ENCODE measurements at places on chromosomes 16 and 17.

DNA sequence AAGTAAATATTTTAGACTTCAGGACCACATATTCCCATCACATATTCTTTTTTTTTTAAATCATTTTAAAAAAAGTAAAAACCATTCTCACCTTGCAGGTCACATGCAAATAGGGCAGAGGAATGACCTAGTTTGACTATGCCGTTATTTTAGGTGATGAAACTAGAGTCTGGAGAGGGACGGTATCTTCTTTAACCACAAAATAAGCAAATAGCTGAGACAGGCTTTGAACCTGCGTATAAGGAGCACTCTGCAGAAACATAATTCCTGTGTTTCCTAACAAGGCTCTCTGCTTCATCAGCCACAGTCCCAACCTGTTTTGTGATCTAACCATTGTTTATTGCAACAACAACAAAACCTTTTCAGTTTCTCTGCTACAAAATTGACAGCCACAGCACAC, 121.5 kb downstream of the PCTP start:
- DNase-seq, result no peak

- DNase-seq, result no peak
Observed at GRCh38 chr17:42010898-42011516, 6.2 kb downstream of the DNAJC7 start.

GRCh38 chr17:32311028-32311536, 30.9 kb downstream of the C17orf75 start:
- DNase-seq, result no peak

GRCh38 chr17:63540590-63540989, 9.7 kb upstream of the DCAF7 start:
- DNase-seq, result no peak

GRCh38 chr16:78770353-78771091, 671.1 kb downstream of the WWOX start:
- DNase-seq, result peak; percentile 75

GRCh38 chr17:11121341-11121985, 119.5 kb upstream of the SHISA6 start:
- DNase-seq, result no peak

- DNase-seq, result no peak
Observed at GRCh38 chr16:1997494-1998359, 8.0 kb downstream of the SYNGR3 start.

DNA sequence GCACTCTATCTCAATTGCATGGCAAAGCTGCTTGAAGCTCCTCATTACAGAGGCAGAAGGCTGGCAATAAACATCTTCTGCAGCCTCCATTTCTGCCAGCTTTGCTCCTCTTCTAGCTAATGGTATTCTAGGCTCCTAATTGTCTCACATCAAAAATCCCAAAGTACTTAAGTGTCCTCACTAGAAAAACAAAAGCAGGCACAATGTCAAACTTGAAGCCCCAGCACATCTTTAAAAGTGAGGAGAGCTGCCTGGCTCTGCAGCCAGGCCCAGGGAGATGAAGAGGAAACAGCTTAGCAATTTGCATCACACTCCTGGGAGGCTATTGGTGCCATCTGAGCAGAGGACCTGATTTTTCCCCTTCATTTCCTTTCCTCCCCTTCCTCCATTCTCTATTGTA, 197.1 kb downstream of the KCNJ2 start:
- DNase-seq, result no peak

DNA sequence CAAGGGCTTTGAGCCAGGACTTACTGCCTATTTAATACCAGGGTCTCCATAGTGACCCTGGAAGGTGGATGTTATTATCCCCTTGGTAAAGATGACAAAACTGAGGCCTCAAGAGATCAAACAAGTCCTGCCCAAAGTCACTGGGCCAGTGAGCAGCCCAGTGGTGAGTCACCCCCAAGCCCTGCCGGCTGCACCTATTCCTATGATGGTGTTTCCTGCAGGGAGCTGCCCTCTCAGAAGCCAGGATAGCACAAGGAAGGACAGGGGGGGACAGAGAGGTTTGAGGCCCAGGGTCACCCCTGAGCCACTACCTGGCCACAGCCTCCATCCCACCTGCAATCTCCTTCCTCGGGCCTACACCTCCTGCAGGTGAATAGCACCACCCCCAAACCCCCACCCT, 90.9 kb downstream of the SDK2 start:
- no peak for DNase-seq

DNA sequence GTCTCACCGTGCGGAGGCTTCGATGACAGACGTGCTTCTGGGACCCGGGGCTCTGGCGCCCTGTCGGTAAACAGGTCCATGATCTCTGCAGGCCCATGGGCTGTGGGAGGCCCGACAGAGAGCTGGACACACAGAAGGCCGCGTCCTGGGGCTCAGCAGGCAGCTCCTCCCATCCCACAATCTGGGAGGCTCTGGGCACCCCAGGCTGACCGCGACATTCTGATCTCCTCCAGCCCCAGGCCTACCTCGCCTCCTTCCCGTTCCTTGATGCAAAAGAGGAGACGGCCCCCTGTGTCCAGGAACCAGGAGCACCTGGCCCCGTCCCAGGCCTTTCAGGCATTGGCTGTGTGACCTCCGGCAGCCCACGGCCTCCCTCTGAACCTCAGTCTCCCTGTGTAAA, 23.3 kb downstream of the TRARG1 start:
- no peak for DNase-seq

DNA sequence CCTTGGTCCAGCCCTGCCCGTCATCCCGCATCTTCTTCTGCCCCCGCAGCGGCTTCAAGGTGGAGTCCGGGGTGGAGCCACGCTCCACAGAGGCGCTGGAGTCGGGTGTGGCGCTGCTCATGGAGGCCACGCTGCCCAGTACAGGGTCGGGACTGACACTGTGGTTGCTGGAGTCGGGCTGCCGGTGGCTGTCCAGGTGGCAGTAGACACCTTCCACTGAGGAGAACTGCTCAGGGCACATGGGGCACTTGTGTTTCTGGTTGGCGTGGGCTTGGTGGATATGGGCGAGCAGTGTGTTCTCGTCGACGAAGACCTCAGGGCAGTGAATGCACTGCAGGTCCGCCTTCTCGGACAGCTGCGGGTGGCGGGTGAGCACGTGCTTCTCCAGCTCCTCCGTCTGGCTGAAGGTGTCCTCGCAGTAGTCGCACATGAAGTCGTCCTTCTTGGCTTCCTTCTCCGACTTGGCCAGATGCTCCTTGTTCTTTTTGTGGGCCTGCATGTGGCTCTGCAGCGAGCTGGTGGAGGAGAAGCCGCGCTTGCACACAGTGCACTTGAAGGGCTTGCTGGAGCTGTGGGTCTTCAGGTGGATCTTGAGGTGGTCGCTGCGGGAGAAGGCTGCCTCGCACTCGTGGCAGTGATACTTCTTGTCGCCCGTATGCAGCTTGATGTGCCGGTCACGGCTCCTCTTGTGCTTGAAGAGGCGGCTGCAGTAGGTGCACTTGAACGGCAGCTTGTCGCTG, 217.8 kb downstream of the ZNF423 start:
- DNase-seq, result no peak

DNA sequence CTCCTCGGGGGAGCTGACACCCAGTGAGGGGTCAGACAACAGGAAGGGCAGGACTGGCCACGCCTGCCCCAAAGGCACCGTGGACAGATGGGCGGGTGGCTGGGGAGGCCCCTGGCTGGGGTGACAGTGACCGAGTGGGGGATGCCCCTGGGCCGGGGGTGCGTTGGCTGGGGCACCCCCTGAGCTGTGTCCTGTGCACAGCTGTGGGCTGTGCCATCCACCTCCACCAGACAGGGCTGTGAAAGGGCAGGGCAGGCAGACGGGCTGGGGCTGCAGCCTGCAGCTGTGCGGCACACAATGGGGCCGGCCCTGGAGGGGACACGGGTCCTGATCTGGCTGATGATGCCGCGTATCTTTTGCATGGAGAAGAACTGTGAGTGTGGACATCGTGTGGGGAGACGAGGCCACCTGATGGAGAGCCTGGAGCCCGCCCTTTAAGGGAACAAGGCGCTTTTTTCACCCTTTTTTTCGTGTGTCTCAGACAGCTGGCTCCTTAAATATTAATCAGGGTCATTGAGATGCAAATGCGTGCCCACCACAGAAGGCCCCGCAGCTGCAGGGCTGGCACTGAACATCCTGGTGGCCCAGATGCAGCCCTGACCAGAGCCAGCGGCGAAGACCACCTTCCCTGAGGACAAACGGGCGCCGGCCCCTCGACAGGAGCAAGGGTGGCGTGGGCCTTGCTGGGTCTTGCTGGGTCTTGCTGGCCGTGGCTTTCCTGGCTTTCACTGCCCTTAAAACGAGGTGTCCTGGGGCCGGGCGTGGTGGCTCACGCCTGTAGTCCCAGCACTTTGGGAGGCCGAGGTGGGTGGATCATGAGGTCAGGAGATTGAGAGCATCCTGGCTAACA, 42.4 kb upstream of the GNG13 start:
- no peak for DNase-seq

- DNase-seq, result no peak
Observed at GRCh38 chr16:10608687-10609401, 28.4 kb upstream of the EMP2 start.

GRCh38 chr17:67013891-67014290, 30.5 kb upstream of the CACNG1 start:
- DNase-seq, result no peak

DNA sequence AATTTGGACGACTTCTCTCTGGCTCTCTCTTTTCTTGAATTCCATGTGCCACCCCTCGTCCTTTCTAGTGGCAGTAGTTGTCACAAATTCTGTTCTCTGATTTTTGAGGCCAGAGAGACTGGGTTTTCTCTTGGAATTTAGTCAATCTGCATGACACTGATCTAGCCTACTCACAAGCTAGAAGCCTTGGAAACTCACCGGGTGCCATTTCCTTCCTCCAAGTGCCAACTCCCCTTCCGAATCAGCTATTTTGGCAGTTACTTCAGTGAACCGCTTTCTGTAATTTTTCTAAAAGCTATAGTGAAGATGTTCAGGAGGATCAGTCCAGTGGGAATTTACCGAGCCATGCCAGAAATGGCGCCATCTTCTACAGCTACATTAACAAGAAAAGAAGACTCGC, 228.9 kb downstream of the PMP22 start:
- DNase-seq, result no peak

- DNase-seq, result peak; percentile 19
Observed at GRCh38 chr16:23509782-23510163, 521 bp downstream of the GGA2 start.

GRCh38 chr17:67392111-67392510, 15.0 kb downstream of the PITPNC1 start:
- DNase-seq, result no peak

- no peak for DNase-seq
Observed at GRCh38 chr16:16991711-16992110, 479.0 kb downstream of the XYLT1 start.

DNA sequence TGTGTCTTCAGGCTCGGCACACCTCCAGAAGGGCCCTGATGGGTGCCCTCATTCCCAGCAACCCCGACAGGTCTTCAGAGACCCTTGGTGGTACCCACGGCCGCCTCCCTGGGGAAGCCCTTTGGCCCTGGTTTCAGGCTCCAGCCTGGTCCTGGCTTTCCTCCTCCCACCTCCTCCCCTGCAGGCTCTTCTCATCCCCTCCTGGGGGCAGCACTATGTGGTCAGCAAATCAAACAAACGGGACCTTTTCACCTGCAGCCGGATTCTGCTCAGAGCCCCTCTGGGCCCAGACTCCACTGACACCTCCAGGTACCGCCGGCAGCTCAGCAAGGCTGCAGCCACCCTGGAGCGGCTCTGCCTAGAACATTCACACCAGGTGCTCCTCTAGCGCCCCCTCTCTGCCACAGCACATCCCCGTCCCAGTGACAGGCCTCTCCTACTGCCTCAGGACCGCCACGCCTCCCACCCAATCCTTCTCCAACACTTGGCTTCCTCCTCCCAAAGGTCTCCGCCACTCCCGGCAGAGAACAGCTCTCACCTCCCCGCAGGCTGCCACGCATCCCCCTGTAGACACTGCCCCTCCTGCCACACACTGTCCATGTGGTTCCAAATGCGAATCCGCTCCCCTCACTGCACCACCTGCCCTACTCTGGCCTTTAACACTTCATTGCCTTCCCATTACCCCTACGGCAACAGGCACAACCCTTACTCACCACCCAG, 12.0 kb downstream of the CORO7 start:
- no peak for DNase-seq

DNA sequence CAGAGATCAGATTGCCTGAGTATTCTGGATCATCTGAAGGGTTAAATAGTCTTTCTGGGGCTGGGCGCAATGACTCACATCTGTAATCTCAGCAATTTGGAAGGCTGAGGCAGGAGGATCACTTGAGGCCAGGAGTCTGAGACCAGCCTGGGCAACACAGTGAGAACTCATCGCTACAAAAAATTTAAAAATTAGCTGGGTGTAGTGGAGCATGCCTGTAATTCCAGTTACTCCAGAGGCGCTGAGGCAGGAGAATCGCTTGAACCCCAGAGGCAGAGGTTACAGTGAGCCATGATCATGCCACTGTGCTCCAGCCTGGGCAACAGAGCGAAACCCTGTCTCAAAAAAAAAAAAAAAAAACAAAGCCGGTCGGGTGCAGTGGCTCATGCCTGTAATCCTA, 15.7 kb downstream of the MVP start:
- no peak for DNase-seq

- DNase-seq, result peak; percentile 61
Observed at GRCh38 chr16:82229800-82230619, 60.0 kb upstream of the MPHOSPH6 start.

- no peak for DNase-seq
Observed at GRCh38 chr17:47239619-47239966, 14.0 kb upstream of the ITGB3 start.

- DNase-seq, result no peak
Observed at GRCh38 chr16:4265676-4266075, 7.1 kb downstream of the TFAP4 start.

DNA sequence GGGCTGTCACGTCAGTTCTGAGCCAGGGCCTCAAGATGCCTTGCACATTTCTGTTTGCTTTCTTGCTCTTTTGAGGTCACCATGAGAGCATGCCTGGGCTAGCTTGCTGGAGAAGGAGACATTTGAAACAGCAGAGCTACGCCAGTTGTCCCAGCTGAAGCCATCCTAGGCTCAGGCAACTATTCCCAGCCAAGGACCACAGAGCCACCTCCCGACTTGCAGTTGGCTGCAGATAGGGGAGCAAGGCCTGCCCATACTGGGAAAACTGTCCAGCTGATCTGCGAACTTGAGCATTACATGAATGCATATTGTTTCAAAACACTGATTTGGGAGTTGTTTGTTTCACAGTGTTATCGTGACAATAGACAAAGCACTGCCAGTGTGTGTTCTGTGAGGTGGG, 340.8 kb downstream of the XYLT1 start:
- DNase-seq, result no peak

- peak; percentile 45 for DNase-seq
Observed at GRCh38 chr16:57720142-57720575, 15.4 kb upstream of the KATNB1 start.

DNA sequence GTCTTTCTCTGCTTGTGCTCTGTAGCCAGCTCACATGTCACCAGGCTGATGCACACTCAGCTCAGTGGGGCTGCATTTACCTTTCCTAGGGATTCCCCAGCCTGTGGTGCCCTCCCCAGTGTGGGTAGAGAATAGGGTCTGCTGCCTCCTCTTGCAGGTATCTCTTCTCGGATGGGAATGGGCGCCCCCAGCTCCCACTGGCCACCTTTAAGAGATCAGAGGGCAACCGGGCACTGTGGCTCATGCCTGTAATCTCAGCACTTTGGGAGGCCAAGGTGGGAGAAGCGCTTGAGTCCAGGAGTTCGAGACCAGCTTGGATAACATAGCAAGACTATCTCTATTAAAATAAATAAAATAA, 3.3 kb downstream of the XYLT2 start:
- no peak for DNase-seq

- DNase-seq, result no peak
Observed at GRCh38 chr16:68081861-68082628, 3.1 kb upstream of the NFATC3 start.

All from activated CD8-positive, alpha-beta memory T cell treated with anti-CD3 and anti-CD28 coated beads, Interleukin-2, amount 50 U/mL, for 4 hours (primary cell).